ENCODE measurements at places on chromosomes 5 and 9.

- no peak for DNase-seq
These were observed 33.4 kb downstream of the TJP2 start for GRCh38 chr9:69207503-69207902.

DNA sequence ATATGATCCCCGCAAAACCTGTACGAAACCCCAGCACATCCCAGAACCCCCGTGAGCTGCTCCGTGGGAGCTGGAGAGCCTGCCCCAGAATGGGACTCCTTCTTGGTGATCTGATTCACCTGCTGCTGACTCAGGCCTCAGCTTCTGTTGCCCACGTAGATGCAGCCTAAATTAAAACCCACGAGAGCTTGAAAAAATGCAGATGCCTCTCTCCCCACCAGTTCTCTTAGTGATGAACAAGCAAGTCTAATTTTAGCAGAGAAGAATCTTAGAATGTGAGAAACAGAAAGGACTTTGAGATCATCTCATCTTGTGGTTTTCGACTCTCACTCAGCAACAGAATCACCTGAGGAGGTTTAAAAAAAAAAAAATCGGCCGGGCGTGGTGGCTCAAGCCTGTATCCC lies 57.6 kb downstream of the TMOD1 start:
- DNase-seq = no peak

- DNase-seq = no peak
These were observed 77.9 kb downstream of the TRIM32 start for GRCh38 chr9:116765011-116765410.

GRCh38 chr5:116288524-116288923 lies 203.7 kb downstream of the COMMD10 start:
- DNase-seq = no peak

GRCh38 chr9:68552700-68553476 lies 12.2 kb upstream of the TMEM252 start:
- DNase-seq = no peak

Measured in T-helper 22 cell (primary cell).